ENCODE measurements at places on chromosomes 11 and 22. TPM values are rescaled to one million over a fixed set of nuclear protein-coding genes. Genes with fewer than 3 reads are reported as not detected.
A peak's percentile ranks its signal among the peaks of the same experiment; 100 is the strongest.

DNA sequence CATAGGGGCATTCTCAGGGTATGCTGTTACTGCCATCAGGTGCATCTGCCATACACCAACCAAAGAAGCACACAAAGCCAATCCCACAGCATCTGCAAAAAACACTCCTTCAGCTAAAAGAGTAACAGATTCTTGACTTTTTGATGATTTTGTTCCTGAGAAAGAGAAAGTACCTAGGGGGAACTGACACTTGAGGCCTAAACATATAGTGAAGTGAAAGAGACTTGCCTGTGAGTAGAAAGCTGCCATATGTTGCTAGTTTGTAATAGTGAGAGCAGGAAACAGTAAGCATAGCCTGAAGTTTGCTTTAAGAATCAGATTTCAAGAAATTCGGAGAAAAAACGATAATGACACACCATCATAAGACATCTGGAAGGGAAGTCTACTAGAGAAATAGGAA is 97.9 kb upstream of the CTSC start:
- H3K4me3 ChIP-seq, result no peak overlapping the region
- no peak overlapping the region for H3K27ac ChIP-seq
- H3K36me3 ChIP-seq, result no peaks in the 10 kb centered on the region
- no peaks in the 10 kb centered on the region for H3K4me1 ChIP-seq
- H3K27me3 ChIP-seq, result no peaks in the 10 kb centered on the region

Gene UPK3A
- 0.28 TPM for total RNA-seq

Gene FAM180B
- 2.9 TPM for total RNA-seq

DNA sequence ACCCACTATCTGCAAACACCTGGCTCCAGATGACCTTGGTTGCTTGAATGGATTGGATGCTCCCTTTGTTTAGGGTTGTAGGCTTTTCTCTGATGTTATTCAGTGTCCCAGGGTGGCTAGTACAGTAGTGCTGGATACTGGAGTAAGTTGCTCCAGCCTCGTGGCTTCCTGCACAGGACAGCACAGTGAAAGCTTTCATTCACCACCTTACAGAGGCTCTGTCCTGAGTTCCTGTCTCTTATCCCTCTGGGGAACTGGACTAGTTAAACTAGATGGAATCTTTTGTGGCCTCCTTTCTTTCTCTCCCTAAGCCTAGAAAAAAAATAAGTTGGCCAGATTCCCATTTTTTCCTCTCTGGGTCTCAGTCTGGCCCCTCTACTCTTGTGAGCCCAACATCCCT is 42.6 kb downstream of the MRPL48 start:
- peaks cover 12% of the 10 kb centered on the region for H3K36me3 ChIP-seq
- no peak overlapping the region for H3K27ac ChIP-seq
- no peak for DNase-seq
- no peak overlapping the region for H3K4me3 ChIP-seq
- no peaks in the 10 kb centered on the region for H3K4me1 ChIP-seq

- H3K27me3 ChIP-seq, result no peaks in the 10 kb centered on the region
- no peaks in the 10 kb centered on the region for H3K36me3 ChIP-seq
- H3K4me1 ChIP-seq, result peaks cover 10% of the 10 kb centered on the region
- no peak overlapping the region for H3K4me3 ChIP-seq
- DNase-seq, result no peak
- no peak overlapping the region for H3K27ac ChIP-seq
These were observed 982 bp downstream of the APOBEC3H start for GRCh38 chr22:39098026-39098425.

DNA sequence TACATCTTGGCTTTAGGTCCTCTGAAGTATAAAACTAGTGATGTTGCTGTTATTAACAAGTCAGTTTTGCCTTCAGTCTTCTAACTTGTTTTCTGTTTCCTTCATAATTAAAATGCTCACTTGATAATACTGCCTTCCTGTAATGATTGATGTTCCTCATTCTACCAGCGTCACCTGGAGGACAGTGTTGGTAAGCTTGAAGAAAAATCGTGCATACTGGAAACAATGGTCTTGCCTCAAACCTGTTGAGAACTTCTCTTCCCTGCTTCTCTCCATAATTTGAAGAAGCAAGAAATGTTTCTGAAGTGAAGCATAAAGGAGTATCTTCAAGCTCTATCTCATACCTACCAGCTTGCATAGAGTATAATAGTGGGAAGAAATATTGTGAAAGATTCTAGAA is 3.0 kb downstream of the YWHAH start:
- H3K4me1 ChIP-seq, result peaks cover 42% of the 10 kb centered on the region
- H3K4me3 ChIP-seq, result no peak overlapping the region
- DNase-seq, result no peak
- H3K36me3 ChIP-seq, result peaks cover 25% of the 10 kb centered on the region
- no peaks in the 10 kb centered on the region for H3K27me3 ChIP-seq

GRCh38 chr11:122153746-122154145 is 37.7 kb upstream of the BLID start:
- DNase-seq, result no peak
- H3K4me3 ChIP-seq, result no peak overlapping the region
- peaks cover 5% of the 10 kb centered on the region for H3K4me1 ChIP-seq
- no peaks in the 10 kb centered on the region for H3K27me3 ChIP-seq
- H3K27ac ChIP-seq, result peak overlapping the region; percentile 6

GRCh38 chr11:17733261-17733660 is 1.3 kb upstream of the KCNC1 start:
- DNase-seq, result no peak
- no peak overlapping the region for H3K4me3 ChIP-seq
- no peaks in the 10 kb centered on the region for H3K36me3 ChIP-seq
- peaks cover 23% of the 10 kb centered on the region for H3K27me3 ChIP-seq

Gene SAA2
- not detected for total RNA-seq

Gene HORMAD2
- total RNA-seq, result 0.59 TPM

DNA sequence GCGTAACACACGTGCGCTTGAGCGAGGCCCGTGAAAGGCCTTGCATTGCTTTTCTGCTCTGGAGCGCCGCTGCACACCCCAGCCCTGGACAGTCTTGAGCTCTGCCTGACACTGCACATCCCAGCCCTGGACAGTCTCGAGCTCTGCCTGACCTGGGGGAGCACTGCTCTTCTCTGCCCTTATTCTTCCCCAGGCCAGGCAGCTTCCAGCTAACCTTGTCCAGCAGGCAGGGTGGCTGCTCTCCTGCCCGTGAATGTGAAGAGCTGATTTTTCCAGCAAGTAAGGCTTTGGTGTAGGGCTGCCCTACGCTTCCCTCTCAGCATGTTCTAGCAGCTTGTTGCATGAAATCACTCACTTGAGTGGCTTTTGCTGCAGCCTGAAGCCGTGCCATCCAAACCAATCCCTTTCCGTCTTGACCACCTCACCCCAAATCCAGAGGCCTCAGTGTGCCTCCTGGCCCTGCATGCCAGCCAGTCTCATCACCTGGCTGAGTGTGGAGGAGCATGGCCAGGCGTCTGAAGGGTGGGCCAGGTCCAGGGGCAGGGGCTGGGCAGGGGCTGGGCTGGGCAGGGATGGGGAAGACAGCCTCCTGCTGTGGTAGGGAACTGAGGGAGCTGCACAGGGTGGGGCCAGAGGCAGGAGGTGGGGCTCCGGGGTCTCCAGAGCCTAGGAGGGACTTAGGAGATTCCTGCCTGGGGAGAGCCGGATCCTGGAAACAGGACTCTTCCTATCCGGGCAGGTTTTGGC is 89.5 kb upstream of the B3GAT1 start:
- DNase-seq, result no peak
- H3K27ac ChIP-seq, result no peak overlapping the region
- H3K36me3 ChIP-seq, result peaks cover 3% of the 10 kb centered on the region
- no peaks in the 10 kb centered on the region for H3K27me3 ChIP-seq
- no peak overlapping the region for H3K4me3 ChIP-seq

GRCh38 chr11:1368216-1368615 is 21.5 kb upstream of the BRSK2 start:
- no peaks in the 10 kb centered on the region for H3K27me3 ChIP-seq
- no peak for DNase-seq
- peaks cover 2% of the 10 kb centered on the region for H3K36me3 ChIP-seq
- H3K4me1 ChIP-seq, result no peaks in the 10 kb centered on the region

Gene APOC3
- not detected for total RNA-seq

Gene C22orf23
- total RNA-seq, result 0.69 TPM

DNA sequence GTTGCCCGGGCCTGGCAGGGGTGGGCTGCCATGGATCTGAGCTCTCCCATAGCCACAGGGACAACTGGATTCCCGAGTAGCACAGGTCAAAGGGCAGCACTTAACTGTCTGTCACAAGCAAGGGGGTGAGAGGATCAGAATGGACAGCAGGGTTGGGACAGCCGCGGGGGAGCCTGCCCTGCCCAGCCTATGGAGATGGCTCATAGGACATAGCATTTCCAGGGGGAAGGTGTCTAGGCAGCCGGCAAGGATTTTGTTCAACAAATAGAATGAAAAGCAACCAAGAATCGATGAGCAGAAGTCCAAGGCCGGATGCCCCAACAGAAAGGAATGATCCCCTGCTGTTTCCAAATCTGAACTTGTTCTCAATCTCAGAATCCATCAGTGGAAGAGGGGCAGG is 92.9 kb downstream of the RPS6KA4 start:
- peaks cover 23% of the 10 kb centered on the region for H3K4me1 ChIP-seq
- DNase-seq, result no peak
- H3K27ac ChIP-seq, result no peak overlapping the region
- no peak overlapping the region for H3K4me3 ChIP-seq
- H3K27me3 ChIP-seq, result no peaks in the 10 kb centered on the region
- H3K36me3 ChIP-seq, result no peaks in the 10 kb centered on the region

DNA sequence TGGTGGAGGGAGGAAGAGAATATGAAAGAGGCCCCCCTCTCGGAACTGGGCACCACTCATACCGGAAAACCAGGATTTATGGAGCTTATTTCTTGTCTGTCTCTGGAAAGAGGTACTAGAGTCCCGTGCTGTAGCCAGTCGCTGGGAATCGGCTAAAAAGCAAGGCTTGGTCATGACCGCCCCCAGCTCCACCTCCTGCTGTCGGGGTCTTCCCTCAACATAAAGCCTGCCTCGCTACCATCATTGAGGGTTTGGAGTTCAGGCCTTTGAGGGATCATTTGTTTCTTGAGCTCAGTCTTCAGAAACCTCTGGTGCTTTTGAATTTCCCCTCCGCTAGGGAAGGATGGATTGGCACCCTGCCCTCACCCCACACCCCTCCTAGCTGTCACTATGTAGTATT is 97.1 kb downstream of the TSPAN18 start:
- no peak overlapping the region for H3K27ac ChIP-seq
- no peaks in the 10 kb centered on the region for H3K27me3 ChIP-seq
- H3K36me3 ChIP-seq, result no peaks in the 10 kb centered on the region
- no peak for DNase-seq
- peaks cover 22% of the 10 kb centered on the region for H3K4me1 ChIP-seq
- no peak overlapping the region for H3K4me3 ChIP-seq

DNA sequence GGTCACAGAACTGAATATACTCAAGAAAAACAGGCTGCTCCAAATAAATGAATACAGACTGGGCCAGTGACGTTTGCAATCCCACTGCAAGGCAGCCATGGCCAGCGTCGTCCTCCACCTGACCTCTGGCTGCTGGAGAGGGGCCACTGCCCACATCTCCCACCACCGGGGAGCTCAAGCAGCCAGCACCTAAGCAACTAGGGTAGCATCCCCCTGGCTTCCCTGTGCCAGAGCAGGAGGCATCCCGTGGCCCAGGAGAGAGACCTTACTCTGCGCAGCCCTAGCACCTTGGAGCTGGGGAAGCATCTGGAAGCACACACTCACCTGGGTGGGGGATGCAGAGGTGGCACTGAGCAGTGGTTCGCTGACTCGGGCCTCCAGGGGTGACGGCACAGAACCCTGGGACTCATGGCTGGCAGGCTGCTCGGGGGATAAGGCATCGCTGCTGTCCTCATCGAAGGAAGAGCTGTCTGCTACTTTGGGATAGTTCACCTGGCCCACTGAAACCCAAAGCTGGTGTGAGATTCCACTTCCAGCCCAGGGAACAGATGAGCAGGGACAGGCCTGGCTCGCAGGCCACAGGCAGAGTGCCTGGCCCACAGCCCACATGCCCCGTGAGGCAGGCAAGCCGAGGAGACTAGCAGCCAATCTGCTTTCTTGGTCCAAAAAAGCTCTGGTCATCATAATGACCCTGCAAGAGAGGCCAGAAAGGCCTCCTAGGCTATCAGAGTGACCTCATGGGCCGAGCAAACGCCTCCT is 53.7 kb downstream of the SGSM3 start:
- H3K4me3 ChIP-seq, result no peak overlapping the region
- H3K27ac ChIP-seq, result no peak overlapping the region
- no peaks in the 10 kb centered on the region for H3K27me3 ChIP-seq
- DNase-seq, result no peak
- peaks cover 55% of the 10 kb centered on the region for H3K4me1 ChIP-seq
- H3K36me3 ChIP-seq, result peaks cover 73% of the 10 kb centered on the region

DNA sequence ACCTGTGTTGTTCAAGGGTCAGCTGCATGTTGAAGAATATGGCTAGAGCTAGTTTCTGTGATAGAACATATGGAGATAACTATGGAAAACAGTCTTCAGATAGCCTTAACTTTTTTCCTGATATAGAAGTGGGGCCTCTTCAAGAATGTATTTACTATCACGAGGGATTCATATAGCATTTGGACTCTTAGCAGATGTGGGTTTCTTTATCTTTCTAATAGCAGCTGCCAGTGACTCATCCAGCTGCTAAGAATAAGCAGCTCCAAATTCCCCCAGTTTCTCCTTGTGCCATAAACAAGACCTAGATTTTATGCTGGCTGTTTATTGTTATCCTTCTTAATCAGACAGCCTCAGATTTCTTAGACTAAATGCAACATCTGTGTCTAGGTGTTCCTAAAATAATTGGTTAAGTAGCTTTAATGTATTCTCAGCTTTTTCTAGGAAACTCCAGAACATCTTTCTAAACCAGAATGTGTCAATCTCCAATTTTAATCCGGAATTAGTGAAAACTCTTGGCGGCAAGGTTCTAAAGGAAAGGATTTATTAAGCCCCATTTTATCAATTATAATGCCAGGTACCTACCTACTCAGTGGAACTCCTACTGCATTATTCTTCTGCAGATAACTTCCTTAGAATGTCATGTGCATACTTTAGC is 119.8 kb downstream of the CSTPP1 start:
- peaks cover 11% of the 10 kb centered on the region for H3K36me3 ChIP-seq
- H3K27me3 ChIP-seq, result no peaks in the 10 kb centered on the region
- DNase-seq, result no peak
- no peak overlapping the region for H3K4me3 ChIP-seq
- no peak overlapping the region for H3K27ac ChIP-seq
- H3K4me1 ChIP-seq, result no peaks in the 10 kb centered on the region

GRCh38 chr11:69245491-69246345 is 48.2 kb upstream of the MYEOV start:
- no peak overlapping the region for H3K27ac ChIP-seq
- no peak for DNase-seq
- no peaks in the 10 kb centered on the region for H3K36me3 ChIP-seq
- no peak overlapping the region for H3K4me3 ChIP-seq

Measured in spinal cord (tissue), 10 donors.